GM12865 (cell line): ENCODE measurements at places on chromosomes 3 and 15.
A peak's percentile ranks its signal among the peaks of the same experiment; 100 is the strongest.

DNA sequence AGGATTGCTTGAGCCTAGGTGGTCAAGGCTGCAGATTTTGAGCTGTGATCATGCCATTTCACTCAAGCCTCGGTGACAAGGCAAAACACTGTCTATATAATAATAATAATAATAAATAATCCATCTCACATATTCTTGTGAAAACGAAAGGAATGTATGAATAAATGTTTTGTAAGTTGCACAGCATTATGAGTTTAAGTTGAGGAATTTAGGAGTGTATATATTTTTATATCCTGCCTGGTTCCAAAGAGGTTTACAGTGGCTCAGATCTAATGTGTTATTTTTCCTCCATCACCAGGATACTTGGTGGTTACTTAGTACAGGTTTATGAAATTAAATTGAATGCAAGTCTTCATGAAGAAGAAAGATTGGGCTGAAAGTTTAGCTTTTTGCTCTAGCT, 77.2 kb downstream of the ATG7 start:
- no peak for DNase-seq

DNA sequence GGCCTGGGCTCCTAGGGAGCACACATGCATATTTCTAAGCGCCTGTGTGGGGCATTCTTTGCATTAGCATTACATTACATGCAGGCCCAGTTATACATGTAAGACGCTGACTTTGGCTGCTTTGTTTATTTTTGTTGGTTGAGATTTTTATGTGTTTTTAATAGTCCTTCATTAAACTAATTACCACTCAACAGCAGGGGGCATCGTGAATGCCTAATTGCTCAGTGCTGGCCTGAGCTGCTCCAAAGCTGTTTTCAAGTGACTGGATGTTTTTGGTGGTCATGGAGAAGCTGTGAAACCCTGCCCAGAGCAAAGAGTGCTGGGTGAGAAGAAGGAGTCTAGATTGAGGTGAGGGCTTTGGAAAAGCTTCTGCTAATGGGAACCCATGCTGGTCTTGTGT, 41.5 kb downstream of the GPD1L start:
- no peak for DNase-seq

- DNase-seq: no peak
Observed at GRCh38 chr3:154137036-154137435, 15.8 kb downstream of the ARHGEF26 start.

DNA sequence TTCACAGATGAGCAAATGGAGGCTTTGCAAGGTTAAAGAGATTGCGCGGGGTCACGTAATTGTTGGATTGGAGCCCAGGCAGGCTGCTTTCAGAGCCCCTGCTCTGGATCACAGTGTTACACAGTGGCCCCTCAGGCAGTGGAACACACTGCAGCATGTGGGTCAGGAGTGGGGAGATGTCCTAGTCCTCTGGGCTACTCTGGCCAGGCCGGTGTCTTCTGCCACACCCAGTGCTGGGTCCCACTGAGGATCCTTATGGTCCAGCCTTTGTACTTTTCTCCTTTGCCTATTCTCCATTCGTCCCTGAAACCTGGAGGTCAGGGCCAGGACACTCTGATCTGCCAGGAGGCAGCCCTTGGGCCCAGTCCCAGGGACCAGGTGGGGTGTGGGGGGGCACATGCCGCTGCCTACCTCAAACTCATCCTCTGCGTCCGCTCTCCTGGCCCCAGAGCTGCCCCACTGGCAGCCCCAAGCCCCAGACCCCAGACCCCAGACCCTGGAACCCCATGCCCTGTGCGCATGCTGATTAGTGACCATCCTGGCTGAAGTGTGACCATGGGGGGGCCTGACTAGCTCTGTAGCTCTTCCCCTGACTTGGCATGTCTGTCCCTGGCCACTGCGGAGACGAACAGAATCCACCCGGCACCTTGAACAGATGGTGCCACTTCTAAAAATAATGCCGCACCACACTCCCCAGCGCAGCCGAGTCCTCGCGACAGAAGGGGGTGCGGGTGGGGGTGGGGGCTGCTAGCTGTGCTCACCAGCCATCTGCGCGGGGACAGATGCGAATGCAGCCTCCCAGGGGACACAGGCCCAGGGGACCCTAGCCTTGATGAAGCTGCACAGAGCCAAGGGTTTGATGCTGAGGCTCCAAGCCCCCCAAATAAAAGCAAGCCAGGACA, 41.6 kb downstream of the ATP2B2 start:
- no peak for DNase-seq

GRCh38 chr15:80635953-80636352, 59.2 kb upstream of the ABHD17C start:
- no peak for DNase-seq

- DNase-seq: no peak
Observed at GRCh38 chr15:61764981-61765380, 295.3 kb downstream of the VPS13C start.

DNA sequence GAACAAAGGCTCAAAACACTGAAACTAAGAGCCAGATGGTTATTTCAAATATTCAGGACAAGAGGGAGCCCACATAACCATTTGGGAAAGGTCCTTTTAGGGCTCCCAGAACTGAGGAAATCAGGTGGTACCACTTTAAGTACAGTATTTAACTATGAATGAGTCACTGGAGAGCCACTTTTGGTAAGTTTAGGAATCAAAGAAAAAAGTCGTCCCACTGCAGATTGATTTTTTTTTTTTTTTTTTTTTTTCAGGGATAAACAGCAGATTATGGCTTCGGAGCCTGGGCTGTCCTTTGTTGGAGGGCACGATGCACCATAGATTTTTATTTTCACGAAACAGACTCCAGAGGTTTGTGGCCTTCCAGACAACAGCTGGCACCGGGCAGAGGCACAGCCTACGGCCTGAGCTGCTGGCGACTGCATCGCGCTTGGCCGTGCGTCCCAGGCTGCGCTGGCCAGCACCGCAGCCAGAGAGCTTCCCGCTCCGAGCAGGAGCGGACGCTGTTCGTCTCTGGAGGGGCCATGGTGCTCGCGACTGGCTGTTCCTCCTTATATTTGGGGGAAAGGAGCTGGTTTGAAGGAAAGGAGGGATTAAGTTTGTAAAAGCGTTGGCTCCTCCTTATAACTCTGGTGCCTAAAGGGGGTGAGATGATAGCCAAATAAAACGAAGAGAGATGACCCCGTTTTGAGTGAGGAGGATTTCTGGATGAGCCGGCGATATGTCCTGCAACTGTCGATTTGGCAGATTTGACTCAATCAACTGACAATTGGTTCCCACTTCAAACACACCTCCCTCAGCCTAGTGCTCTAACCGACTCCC, 152.9 kb upstream of the GOLIM4 start:
- DNase-seq: peak; percentile 64

DNA sequence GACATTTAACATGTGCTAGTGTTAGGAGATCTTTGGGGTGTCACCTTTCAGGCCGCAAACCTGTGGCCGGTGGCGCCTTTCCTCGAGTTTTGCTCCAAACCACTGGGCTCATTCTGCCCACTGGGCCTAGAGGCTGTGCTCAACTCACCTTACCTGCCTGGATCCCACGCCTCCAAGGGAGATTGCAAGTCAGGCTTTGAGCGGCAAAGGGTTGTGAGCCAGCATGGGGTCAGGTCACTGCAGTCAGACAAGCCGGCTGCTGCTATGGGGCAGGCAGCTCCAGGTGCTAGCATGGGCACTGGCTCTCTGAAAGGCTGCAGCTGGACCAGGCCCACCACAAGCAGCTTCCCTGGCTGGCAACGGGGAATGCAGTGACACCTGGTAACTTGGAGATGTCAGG, 265.5 kb downstream of the ZBBX start:
- no peak for DNase-seq

DNA sequence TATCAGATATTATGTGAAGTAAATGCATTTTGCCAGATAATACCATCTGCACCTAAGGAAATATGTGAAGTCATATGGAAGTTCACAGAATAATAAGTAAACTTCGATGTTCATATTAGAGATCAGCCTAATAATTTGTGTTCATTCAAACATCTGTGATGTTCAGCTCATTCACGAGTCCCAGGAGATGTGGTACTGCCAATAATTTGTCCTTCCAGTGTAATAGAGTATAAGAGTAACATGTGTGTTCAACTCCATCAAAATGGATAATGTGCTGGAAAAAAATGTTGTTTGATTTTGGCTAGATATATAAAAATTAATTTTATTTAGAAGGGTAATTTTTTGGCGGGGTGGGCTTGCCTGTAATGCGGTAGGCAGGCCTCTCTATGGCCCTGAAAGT, 75.4 kb upstream of the ARL6 start:
- no peak for DNase-seq

DNA sequence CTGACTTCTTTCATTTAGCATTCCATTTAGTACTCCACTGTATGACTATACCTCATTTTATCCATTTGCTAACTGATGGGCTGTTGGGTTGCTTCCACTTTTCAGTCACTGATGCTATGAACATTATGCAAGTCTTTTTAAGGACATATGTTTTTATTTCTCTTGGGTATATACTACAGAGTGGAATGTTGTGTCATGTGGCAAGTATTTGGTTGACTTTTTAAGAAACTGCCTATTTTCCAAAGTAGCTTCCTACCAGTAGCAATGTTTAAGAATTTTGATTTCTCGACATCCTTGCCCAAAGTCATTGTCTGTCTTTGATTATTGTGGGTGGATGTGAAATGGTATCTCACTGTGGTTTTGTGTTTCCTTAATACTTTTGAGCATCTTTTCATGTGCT, 110.1 kb upstream of the TPM1 start:
- no peak for DNase-seq

- peak; percentile 65 for DNase-seq
Observed at GRCh38 chr3:20056725-20057611, 16.7 kb downstream of the KAT2B start.

GRCh38 chr3:14224895-14225294, 46.3 kb downstream of the LSM3 start:
- DNase-seq: no peak

DNA sequence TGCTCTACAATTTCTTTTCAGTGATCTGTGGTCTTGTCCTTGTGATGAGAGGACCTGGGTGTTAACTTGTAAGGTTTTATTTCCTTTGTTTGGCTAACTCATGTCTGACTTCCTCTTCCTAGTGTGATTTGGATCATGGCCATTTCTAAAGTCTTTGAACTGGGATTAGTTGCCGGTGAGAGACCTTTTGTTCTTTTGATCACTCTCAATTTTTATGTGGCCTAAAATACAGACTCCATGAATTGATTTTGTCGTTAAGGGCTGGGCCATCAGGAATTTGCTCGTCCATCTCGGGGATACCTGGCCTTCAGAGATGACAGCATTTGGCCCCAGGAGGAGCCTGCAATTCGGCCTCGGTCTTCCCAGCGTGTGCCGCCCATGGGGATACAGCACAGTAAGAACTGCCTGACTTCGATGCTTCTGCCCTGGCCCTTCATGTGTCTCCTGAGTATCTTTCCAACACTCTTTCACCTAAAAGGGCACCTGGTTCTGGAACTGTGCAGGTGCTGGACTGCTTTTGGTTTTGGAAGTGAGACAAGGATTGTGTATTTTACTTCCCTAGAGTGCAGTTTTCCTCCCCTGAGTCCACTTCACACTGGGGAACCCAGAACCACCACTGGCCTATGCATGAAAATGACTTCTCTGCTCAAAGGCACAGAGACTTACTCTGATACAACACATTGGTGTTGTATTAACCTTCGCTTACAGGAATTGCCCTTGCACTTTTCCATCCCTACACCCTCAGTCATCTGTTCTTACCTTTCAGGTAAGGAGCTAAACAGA, 13.1 kb upstream of the LRRC2 start:
- no peak for DNase-seq

DNA sequence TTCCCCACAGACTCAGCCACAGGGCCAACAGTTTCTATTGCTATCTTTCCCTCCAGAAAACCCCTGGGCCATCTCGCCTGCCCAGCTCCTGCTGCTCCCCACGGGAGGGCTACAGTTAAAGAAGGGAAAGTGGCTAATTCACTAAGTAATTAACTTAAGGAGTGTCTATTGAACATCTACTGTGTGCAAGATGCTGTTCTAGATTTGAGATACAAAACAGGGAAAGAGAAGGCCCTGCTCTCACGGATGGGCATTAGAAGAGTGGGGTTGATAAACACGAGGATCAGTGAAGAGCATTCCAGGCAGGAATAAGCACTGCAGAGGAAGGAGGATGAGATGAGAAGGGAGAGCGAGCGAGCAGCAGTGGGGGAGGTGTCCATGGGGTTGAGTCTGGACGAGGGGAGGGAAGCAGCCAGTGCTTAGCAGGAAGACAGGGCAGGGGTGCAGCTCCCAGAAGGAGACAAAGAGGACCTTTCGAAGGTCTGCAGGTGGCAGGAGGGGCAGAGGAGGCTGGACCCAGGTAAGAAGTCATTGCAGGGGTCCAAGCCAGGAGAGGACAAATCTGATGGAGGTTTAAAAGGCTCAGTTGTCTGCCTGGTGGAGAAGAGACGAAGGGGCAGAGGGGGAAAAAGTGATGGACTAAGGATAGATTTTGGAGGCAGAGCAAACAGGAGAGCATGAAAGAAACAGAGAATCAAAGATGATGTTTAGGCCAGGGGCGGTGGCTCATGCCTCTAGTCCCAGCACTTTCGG, 64.7 kb downstream of the KLF15 start:
- DNase-seq: no peak

- no peak for DNase-seq
Observed at GRCh38 chr15:86610038-86610437, 530.4 kb downstream of the AGBL1 start.
